ENCODE measurements at places on chromosomes 11 and 22. TPM values are rescaled to one million over a fixed set of nuclear protein-coding genes. Genes with fewer than 3 reads are reported as not detected.

- no peak for DNase-seq
These were observed 7.6 kb downstream of the VPS37C start for GRCh38 chr11:61153593-61154095.

- no peak for DNase-seq
These were observed 587 bp upstream of the ALDH3B1 start for GRCh38 chr11:68009391-68010089.

DNA sequence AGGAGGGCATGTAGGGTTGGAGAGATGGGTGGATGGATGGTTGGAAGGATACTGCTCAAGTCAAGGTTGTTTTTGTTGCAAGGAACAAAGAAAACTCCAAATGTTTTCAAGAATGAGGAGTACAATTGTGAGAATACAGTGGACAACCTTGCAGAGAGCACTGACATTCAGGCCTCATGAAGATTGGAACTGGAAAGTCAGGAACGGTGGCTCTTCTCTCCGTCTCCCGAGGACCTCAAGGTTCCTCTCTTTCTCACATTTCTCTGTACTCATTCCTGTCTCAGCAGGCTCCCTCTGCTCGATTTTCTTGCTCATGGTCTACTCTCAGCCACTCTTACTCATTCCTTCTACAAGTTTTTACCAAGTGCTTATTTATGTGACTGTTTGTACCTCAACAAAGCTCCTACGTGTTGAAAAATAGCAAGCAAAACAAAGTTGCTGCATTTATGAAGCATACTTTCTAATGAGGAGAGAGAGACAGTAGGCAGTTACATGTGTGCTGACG lies 97.6 kb downstream of the SWAP70 start:
- no peak for DNase-seq

DNA sequence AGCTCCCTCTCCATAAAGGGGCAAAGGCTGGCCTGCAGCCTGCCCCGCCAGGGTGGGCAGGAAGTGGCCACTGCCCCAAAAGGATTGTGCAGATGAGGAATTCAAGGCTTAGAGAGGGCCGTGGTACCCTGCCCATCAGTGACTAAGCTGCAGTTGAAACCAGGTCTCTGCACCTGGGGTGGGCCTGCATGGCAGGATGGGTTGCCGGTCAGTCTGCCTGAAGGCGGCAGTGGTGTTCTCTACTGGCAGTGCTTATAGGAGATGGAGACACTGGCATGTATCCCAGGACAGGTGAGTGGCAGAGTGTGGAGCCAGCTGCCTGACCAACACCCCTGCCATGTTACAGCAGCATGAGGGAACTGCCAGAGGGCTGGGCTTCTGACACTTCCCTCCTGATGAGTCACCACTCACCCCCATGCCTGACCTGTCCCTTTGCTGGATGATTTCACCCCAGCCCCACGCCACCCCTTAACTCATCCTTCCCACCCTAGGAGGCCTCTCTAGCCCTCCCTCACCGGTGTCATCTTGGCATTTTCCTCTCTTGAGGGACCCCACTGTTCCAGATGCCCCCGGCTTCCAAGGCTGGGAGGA lies 70.2 kb upstream of the LMO1 start:
- no peak for DNase-seq

DNA sequence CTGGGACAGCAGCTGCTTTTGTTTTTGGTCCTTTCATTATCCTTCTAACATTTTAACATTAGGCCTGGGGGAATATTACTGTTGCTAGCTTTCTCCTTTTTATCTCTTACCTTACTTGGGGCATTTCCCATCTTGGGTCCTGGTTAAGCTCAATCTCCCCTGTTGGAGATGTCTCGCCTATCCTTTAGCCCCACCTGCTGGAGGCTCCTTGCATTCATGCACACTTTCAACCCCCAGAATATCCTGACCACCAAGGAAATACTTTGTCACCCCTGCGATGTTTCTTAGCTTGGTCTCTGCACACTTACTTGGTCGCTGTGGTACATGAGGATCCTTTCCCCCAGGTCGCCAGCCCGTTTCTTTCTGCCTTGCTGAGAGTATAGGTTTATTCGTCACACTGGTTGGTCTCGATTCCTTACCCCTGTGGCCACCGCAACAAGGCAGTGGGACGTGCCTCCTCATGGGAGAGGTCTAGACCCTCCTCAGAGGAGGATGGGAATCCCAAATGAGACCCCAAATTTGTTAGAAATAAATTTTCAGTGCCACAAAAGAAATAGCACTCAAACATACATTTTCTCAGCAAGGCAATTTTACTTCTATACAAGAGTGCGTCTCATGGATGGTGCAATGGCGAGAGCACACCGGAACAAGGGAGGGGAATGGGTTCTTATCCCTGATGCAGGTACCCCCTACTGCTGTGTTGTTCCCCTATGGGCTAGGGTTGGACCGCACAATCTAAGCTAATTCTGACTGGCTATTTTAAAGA lies 5.4 kb upstream of the TXN2 start:
- DNase-seq = peak; percentile 89

DNA sequence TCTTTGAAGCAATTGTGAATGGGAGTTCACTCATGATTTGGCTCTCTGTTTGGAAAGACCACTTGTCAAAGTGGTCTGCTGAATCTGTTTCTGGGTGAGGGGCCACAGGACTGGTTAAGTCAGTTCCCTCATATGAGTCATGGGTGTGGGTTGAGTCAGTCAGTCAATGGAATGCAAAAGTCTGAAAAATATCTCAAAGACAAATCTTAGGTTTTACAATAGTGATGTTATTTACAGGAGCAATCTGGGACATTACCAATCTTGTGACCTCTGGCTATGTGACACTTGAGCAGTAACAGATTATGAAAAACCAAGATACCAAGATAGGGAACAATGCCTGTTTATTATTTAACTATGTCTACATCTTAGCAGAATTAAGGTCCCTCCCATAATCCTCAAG lies 311.6 kb downstream of the AASDHPPT start:
- DNase-seq = no peak

- no peak for DNase-seq
These were observed 757 bp downstream of the SPI1 start for GRCh38 chr11:47377571-47378009.

GRCh38 chr11:43835104-43835503 lies 45.5 kb upstream of the ALKBH3 start:
- peak; percentile 19 for DNase-seq

DNA sequence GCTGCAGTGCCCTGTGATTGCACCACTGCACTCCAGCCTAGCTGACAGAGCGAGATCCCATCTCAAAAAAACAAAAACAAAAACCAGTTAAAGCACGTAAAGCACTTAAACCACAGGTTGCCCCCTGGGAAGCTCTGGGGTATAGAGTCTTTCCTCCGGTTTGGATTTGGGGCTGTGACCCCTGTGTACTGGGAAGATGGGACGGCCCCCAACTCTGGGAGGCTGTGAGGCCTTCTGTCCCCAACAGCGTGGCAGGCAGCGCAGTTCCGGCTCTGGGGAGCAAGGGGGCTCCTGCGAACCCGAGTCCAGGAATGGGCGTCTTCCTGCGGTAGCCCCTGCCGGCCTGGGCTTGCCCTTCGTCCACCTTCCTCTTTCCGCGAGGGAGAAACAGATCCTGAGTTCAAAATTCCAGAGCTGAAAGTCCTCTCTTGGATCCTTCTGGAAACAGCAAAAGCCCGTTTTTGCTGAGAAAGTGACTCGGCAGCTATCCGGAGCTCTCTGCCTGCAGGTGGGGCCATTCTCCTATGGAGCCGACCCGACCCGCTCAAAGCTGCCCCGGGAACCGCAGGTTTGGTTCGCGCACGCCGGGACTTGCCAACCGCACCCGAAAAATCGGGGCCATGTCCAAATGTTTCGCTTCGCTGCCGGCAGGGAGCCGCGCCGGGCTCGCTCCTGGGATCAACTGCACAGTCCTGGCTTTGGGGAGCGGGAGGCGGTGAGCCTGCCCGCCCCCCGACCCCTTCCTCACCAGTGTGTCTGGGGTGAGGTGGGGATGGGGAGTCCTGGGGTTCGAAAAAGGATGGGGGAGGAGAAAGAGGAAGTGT lies 36.3 kb upstream of the POLA2 start:
- DNase-seq = peak; percentile 87

GRCh38 chr11:31646216-31646615 lies 136.6 kb downstream of the ELP4 start:
- no peak for DNase-seq

- no peak for DNase-seq
These were observed 229.9 kb upstream of the ANO5 start for GRCh38 chr11:21963013-21963412.

- no peak for DNase-seq
These were observed 622.8 kb downstream of the BRD1 start for GRCh38 chr22:49204599-49205482.

DNA sequence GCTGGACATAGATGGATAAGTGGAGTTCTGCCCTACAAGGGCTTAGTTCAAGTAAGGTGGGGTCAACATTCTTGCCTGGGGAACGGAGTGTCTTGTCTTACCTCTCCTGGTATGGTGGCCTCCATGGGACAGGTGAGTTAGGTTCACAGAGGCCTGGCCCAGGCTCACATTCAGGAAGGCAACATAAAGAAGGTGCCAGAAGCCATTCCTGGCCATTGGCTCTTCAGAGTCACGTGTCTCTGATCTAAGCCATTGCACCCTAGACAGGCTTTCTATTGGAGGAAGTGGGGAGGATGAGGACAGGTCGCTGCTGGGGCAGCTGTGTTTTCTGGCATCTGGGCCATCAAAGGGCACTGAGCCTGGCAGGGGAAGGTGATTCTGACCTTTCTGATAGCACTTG lies 14.8 kb downstream of the LMO2 start:
- DNase-seq = no peak

DNA sequence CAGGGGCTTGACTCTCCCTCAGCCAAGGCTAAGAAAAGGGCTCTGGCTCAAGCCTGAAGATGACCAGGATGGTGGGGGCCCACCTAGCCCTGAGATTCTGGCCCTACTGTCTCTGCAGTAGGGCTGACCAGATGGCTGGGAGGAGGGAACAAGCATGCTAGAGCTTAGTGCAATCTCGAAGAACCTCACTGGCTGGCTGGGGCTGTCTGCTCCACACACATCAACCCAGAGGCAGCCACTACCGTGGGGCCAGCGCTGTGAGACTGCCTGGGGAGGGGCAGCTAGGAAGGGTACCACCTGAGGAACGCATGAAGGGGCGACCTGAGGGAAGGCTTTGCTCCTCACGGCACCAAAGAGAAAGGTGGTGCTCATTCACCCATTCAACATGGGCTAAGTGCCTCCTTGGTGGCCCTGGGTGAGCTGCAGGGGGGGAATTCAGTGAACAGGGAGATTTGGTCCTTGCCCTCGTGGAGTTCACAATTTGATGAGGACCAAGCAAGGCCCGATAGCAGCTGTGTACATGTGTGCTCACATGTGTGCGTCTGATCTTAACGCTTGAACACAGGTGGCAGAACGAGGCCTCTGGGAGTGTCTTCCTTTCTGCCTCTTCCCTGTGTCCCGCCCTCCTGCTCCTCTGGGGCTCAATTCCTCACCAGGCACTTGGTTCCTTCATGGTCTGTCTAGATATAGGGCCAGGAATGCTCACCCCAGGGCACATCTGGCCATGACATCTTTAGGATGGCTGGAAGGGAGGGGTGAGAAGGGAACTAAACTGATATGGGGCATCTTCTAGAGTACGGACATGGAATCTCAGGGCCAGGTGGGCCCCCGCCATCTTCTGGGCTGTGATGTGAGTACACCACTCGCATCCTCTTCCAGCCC lies 102.3 kb upstream of the PITPNB start:
- no peak for DNase-seq

- no peak for DNase-seq
These were observed 19.9 kb downstream of the LARGE2 start for GRCh38 chr11:45942381-45942780.

DNA sequence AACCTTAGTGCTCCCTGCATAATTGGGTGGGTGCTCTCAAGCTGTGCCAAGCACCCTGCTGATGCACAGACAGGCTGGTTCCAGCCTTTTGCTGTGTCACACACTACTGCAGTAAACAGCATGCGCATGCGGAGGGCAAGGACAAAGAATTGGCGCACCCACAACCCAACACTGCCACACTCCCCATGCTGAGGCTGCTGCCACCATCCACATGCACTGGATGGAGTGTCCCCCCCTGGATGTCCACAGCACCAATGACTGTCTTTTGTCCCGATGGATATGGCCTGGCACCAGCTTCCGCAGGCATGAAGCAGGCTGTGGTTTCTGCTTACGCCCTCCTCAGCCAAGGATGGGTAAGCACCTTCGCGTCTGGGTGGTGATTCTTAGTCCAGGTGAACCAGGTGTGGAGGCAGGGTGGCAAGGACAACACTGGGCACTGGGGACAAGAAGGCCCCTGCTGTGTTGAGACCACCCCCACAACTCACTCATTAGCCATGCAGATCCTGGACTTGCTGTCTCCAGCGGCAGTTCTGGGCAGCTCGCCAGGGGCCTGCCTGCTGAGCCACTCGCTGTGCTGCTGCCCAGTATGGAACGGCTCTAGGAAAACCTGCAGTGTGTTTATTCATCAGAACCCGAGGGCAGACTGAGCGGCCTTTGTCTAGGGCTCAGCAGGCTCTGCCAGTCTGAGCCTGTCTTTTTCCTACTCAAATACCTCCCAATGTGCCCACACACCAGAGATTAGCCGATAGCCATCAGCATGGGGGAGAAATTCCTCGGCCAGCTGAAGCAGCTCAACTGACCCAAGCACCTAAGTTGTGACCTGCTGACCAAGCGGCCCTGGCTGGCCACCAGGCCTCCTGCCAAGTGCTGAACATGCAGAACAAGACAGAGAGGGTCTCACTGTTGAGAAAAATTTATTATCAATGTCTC lies 8.2 kb upstream of the NAP1L4 start:
- no peak for DNase-seq

- DNase-seq = peak; percentile 75
These were observed 52.9 kb upstream of the CARS1 start for GRCh38 chr11:3109921-3110706.

GRCh38 chr22:35102663-35103062 lies 36.7 kb downstream of the ISX start:
- no peak for DNase-seq

DNA sequence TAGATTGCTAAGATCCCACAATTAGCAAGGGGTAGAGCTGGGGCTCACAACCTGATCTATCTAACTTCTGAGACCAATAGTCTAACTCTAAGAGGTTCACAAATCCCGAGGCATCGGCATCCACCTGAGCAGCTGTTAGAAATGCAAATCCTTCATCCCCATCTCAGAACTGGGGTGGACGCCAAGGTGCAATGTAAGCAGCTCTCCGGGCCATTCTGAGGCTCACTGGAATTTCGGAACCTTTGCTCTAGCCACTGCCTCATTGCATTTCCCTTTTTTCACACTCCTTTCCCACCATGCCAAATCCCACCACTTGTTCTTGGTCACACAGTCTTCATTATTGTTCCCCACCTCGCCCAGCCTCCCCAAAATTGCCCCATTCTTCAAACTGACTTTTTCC lies 29.8 kb downstream of the MAML2 start:
- no peak for DNase-seq

DNA sequence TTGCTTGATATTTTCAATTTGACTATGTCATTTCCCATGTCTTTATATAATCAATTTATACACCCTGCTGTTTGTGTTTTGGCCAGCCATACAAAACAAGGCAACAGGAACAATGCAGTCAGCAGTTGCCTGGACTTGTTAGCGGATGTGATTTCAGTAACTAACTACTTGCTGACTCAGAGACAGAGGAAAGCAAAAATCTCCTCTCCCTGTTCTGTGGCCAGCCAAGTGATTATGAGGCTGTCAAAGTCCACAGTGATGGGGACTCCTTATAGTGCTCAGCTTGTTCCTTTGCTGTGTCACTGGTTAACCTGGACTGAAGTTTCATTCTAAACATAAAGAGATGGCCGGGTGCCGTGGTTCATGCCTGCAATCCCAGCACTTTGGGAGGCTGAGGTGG lies 32.6 kb upstream of the APLP2 start:
- no peak for DNase-seq

PKDREJ gene
- not detected for total RNA-seq

PRODH gene
- total RNA-seq = 0.98 TPM

AMOTL1 gene
- total RNA-seq = 5.4 TPM

CHRM1 gene
- not detected for total RNA-seq

RASD2 gene
- total RNA-seq = 0.09 TPM
